Suppressor macrophage treated with lipopolysaccharide for 4 hours (primary cell): ENCODE measurements at places on chromosomes 4 and X.

GRCh38 chr4:105345358-105345757 is 128.5 kb downstream of the PPA2 start:
- DNase-seq, result no peak

DNA sequence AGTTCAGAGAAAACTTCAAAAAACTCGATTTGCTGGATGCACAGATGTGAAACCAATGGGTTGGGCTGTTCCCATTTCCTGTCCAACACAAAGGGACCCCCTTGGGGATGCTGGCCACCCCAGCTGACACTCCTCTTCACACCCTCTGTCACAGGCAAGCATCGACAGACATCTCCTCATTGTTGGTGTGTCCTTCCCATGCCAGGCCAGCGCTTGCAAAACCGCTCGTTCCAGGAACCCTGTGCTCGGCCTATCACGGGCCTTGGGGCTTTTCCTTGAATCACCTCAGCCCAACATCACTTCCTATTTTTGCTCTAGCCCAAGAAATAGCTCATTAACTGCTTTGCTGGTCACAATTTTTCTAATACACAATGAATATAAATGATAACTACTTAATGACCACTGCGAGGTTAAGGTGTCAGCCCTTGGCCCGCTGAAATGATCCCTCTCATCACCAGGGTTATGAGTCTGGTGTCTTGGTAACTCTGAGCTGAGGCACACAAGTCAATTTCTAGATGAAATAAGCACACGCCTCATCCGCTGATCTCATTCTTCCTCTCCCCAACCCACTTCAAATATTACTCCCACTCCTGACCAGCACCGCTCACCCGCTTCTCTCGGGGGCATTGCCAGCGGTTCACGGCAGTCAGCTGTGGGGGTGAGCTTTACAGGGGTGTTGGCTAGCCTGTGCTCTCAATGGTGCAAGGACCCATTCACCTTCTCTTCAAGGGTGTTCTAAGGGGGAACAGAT is 32.3 kb downstream of the BCOR start:
- peak; percentile 57 for DNase-seq

DNA sequence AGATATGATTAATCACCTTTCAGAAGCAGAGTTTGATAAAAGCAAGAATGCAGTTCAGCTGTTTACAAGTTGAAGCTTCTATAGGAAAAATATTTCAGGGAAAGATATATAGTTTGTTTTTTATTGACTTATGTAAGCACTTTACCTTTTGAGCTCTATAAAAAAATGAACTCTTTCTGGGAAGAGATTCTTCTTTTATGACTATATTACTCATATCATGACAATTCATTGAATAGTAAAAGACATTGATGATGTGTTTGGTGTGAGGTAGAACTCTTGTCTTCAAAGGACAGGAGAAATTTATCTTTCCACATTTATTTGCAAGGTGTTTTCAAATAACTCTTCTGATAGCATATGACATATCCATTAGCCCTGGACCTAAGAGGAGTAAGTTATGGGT is 156.6 kb downstream of the SLC4A4 start:
- DNase-seq, result no peak

GRCh38 chr4:137425281-137425680 is 107.0 kb downstream of the PCDH18 start:
- DNase-seq, result no peak

DNA sequence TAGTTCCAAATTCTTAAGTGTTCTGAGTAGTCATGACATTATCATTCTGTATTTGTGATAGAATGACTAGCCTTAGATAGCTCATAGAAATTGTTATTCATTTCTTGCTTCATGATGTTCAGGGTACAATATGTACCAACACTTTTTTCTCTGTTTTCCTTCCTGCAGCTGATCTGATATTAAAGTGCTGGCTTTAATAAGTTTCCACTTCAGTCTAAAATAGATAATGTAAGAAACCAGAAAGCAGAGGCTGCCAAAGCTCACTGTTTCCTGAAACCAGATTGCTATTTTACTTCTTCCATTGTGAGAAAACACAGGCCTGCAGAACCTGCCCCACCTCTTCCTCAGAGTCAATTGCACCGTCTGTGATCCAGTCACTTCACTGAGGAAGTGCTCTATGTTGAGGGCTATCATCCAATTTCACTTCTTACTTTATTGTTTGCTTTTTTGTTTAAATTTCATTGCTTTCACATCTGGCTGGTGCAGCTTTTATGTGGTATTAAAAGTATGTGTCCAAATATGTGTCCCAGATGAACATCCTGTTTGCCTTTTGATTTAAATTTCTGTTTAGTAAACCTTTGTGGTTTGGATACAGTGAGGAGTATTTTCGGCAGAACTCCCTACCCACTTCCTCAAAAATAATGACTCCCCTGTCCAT is 652.1 kb downstream of the ANKRD50 start:
- peak; percentile 23 for DNase-seq

DNA sequence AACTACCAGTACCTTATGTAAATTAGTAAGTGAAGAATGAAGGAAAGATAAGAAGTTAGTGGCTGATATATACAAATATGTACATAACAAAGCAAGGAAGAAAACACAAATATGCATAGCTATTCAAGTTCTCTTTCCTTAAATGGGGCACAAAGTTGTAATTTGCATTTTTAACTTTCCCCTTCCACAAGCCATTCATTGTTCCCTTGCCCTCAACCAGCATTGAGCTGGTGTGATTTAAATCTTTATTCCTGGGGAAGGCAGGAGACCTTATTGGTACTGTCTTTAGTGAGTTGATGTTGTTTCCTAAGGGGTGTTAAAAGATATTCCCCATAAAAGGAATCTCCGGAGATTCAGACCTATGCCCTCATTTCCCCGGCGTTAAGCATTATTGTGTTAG is 735.3 kb downstream of the PCDH18 start:
- DNase-seq, result no peak

GRCh38 chrX:153882086-153882498 is 3.9 kb downstream of the L1CAM start:
- DNase-seq, result no peak

GRCh38 chr4:30952526-30953219 is 232.5 kb downstream of the PCDH7 start:
- DNase-seq, result no peak

DNA sequence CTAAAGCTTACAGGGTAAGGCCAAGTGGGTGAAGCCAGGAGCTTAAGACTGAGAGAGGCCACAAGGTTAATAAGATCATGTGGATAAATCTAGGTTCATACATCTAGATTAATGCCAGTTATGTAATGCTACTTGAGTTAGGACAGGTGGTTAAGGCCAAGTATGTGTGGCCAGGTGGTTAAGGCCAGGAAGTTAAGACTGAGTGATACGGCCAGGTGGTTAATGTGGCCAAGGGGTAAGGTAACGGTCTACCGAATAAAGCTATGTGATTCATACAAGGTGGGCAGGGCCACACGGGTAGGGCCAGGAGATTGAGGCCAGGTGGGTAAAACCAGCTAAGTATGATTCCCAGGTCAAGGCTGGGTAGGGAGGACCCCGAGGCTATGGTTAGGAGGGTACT is 223.0 kb downstream of the TACR3 start:
- no peak for DNase-seq

- DNase-seq, result no peak
Measured at GRCh38 chr4:10283761-10284160, 167.2 kb upstream of the WDR1 start.

DNA sequence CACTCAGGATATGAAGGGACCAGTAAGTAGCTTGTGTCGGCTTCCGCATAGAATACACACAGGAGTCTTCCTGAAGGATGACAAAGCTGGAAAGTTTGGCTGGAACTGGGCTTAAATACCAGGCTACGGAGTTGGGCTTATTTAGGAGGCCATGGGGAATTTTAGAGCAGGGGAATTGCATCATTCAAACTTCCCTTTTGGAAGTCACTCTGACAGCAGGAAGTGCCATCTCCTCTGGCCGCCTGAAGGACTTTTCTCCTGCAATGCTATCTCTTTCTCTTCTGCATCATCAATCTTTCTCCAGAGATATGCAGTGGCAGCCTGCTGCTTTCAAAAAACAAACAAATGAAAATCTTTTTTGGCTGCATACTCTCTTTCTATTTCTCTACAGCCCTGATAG is 48.4 kb upstream of the PAK3 start:
- peak; percentile 3 for DNase-seq

DNA sequence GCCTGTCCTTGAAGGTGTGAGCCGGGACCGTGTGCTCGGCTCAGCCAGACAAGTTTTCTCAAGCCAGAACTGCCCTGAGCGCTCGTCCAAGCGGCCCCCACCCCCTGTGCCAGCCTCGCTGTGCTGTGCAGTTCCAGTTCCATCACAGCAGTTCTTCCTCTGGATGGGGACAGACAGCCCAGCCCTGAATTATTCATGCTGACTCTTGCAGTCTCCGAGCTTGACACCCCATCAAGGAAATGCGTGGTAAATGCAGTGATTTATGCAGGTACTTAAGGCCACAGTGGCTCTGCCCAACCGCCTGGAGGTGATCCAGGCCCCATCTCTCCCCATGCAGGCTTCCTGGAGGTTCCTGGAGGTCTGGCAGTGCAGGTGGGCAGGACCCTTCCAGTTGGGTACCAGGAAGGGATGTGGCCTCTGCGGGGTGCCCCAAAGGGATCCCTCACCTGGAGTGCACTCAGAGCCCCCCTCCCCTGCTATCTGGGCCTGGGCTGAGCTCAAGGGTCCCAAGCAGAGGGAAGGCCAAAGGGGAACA is 44.8 kb upstream of the HMX1 start:
- no peak for DNase-seq

- no peak for DNase-seq
Measured at GRCh38 chrX:27438937-27439336, 24.2 kb downstream of the PPP4R3C start.

GRCh38 chrX:133215747-133216146 is 2.4 kb downstream of the TFDP3 start:
- DNase-seq, result no peak

DNA sequence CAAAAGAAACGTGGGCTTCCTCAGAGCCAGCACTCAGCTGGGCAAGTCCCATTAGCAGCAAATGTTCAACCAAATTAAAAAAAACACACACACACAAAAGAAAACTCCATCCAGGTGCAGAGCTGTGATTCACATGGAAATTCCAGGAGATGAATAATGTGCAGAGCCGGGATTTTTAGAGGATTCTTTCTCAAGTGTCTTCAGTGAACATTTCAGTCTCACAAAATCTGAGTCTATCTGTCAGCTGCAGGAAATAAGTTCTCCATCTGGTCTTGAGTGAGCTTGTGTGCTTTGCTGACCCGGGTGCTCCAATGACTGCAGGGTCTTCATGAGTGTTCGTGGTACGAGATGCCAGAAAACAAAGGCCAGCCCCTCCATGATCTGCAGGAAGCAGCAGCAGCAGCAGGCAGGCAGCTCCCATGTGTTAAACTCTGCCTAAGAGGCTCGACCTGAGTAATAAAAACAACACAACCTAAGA is 44.3 kb downstream of the RASGEF1B start:
- DNase-seq, result no peak

- DNase-seq, result no peak
Measured at GRCh38 chr4:110231869-110232268, 33.5 kb upstream of the ELOVL6 start.

- DNase-seq, result no peak
Measured at GRCh38 chr4:113979905-113980615, 613 bp upstream of the ARSJ start.

DNA sequence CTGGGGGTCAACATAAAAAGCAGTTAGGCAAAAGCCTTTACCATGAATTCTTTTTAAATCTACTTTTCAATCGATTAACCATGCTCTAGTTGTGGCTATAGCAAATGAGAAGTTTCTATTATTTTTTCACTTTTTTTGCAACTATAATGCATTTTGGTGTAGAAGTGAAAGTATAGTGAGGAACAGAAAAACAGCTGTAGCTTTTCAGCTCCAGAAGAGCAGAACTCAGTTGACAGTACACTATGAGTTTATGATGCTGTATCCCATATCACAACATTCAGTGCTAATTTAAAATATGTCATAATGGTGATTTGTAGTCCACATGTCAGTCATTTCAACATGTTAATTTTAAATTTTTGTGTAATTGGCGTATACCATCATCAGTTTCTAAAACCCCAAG is 8.7 kb upstream of the MUC7 start:
- no peak for DNase-seq

DNA sequence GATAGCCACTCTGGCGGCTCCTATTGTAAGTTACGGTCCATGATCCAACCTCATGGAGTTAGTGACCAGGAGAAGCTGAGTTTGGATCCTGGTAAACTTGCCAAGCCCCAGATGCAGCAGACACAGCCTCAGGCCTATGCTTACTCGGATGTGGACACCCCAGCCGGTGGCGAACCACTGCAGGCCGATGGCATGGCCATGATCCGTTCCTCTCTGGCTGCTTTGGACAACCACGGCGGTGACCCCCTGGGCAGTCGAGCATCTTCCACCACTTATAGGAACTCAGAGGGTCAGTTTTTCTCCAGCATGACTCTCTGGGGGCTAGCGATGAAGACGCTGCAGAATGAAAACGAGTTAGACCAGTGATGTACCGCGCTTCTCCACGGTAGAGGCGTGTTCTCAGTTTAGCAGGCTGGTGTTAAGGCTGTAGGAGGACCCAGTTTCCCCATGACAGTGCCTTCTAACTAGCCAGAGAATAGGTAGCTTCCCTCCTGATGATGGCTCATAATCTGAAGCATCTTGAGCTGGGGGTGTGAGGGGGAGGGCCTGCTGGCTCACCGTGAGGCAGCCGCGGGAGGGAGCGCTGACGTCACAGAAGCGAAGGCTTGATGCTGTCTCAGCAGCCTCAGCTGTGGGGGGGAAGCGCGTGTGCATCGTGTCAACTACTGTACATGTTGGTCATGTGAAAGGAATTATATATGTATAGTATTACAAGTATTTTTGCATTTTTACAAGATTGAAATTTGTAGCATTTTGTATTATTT is 31.1 kb downstream of the ZBTB49 start:
- no peak for DNase-seq

GRCh38 chrX:8711401-8711800 is 20.5 kb downstream of the ANOS1 start:
- DNase-seq, result no peak

- no peak for DNase-seq
Measured at GRCh38 chrX:12709047-12709446, 82.2 kb upstream of the PRPS2 start.

DNA sequence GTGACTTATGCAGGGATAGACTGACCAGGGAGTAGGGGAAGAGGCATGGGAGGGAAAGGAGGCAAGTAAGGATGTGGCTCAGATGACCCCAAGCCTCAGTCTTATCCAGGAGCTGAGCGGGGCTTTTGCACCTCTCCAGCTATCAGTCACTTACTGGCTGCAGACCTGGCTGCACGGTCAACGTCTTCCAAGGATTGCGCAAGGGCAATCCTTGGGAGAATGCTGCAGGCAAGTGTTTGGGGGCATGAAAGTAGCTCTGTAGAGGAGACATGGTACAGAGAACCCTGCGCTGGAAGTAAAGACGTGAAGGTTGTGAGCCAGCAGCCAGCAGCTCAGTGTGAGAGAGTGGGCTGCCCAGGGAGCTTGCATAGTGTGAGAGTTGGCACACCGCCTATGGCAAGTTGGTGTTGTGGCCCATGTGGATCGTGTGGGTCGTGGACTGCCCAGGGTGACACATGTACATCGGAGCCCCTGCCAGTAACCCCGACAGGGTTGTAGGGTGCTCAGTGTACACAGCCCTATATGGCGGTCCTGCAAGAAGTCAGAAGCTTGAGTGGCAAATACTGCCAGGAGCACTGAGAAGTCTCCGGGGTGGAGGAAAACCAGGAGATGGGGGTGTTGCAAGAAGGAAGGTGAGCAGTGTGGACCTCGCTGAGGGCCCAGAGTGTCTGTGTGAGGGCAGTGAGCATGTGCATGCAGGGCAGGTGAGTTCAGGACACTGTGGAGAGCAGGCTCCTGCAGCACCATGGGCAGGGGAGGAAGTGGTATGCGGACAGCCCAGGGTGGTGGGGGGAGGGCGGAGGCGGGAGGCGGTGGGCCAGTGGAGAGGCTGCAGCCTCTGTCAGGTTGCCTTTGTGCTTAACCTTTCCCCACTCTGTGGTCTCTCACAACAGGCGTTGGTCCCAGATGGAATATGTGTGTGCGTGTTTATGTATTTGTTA is 50.9 kb downstream of the KIT start:
- DNase-seq, result no peak
